RCC 7860 (cell line): ENCODE measurements at places on chromosomes 16 and 17.
A peak's percentile ranks its signal among the peaks of the same experiment; 100 is the strongest.

DNA sequence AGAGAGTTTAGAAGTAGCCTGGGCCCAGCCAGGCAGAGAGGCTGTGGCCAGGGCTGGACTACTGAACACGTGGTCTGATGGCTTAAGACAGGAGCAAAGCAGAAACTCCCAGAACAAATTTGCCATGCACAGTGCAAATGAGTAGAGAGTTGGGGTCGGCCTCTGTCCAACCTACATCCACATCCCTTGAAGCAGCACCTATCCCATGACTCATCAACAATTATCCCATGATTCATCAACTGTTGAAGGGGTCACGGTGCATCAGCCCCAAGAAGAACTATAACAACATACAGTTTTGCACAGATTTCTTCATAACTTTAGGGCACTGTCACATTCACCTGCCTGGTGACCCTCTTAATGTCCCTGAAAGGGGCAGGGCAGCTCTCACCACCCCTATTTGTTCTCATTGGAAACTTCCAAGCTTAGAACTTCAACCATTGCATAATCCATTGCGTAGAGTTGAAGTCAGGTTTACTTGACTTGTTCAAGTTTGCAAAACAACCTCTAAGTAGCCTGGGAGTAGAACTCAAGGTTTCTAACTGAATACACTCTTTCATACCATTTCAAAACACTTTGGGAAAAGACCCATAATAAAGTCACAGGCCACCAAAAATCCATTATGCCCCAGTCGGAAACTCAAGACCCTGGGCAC, 235.2 kb upstream of the CDH5 start:
- no peak for DNase-seq

- peak; percentile 53 for DNase-seq
Measured at GRCh38 chr16:90019543-90020259, 445 bp upstream of the DBNDD1 start.

DNA sequence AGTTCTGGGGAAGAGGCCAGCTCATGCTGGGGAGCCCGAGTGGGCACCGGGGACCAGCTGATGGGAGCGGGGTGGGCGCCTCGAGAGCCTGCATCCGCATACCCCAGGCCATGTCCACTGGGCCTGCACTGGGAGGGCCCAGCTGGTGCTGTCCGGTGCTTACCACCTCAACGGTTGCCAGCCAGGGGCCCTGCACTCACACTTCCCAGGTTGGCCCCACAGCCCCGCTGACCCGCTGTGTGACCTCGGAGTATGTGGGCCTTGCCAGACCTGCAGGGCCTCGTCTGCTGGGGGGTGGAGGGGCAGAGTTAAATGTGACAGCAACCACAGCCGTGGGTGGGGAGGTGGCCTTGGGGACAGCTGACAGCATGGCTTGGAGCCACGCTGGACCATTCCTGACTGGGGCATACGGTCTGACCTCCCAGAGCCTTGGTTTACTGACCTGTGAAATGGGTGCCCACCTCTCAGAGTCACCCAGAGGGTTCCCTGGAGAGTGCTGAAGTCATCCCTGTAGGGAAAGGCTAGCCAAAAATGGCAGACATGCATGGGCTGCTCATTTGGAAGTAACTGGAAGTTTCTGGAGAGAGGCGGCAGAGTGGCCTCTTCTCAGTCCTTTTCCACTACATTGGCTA, 5.4 kb upstream of the GAA start:
- DNase-seq: no peak

GRCh38 chr16:49515861-49516260, 142.3 kb downstream of the C16orf78 start:
- no peak for DNase-seq

DNA sequence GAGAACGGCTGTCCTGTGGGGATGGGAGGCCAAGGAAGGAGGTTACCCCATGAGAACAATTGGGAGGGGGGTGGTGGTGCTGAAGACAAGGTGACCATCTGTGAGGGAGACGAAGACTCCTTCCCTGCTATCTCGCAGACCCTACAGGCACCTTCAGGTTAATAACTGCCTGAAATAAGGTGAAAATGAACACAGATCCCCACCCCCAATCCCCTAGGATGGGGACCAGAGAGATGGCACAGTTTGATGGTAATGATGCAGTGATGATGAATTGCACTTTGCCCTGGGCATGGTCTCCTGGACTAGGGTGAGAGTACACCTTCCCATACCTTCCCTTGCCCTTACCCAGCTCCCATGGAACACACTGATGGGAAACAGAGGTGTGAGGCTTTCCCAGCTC, 1.4 kb upstream of the NAE1 start:
- no peak for DNase-seq

- DNase-seq: no peak
Measured at GRCh38 chr16:27751676-27752075, 201.7 kb downstream of the KATNIP start.

DNA sequence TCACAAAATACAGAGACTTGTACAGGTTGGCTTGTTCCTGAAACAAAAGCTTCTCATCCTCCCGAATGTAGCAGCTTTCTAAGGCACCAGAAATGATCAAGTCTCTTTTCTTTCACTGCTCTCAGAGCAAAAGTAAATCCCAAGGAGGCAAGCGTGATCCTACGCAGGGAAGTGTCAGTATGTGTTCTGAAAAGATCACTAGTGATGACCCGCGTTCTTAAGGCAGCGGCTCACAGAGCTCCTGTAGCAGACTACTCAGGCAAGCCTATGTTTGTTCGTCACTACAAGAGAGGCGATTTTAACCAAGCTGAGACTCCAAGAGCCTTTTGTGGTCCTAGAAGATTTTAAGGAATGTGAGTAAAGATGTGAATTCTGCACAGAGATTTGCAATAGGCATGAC, 34.5 kb downstream of the WIPI1 start:
- DNase-seq: no peak

GRCh38 chr17:76867578-76868175, 527 bp upstream of the MGAT5B start:
- DNase-seq: peak; percentile 75

DNA sequence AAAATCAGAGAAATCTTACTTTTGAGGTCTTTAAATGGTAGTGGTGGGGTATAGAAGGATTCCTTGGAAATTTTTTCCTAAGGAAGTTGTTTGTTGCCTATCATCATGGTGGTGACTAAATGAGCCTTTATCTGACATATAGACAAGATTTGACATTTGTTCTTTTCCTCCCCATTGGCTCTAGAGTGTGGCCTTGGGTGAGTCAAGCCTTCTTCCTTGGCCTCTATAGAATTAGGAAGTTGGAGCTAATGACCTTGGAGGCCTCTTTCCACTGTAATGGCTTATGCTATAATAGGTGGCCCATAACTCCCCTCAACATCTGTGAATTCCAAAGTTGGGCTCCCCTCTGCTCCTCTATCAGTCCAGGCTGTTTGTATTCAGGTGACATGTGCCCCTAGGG, 79.1 kb upstream of the HNF1B start:
- no peak for DNase-seq

DNA sequence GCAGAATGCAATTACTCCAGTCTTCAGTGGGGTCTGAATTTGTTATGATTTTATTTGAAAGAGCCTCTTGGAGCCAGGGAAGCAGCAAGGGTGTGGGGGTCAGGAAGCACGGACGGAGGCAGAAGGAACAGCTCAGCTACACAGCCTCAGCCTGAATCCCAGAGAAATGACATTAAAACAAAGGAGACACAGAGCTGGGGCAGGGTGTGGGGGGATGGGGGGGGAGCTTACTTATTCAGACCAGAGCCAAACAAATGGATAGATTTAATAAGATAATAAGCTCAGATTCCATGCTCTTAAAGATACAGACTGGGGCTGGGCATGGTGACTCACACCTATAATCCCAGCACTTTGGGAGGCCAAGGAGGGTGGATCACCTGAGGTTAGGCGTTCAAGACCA, 195.3 kb downstream of the ZNF423 start:
- DNase-seq: no peak

- no peak for DNase-seq
Measured at GRCh38 chr17:44382917-44383316, 6.5 kb downstream of the ITGA2B start.

GRCh38 chr16:1277617-1278282, 21.9 kb downstream of the TPSD1 start:
- no peak for DNase-seq

DNA sequence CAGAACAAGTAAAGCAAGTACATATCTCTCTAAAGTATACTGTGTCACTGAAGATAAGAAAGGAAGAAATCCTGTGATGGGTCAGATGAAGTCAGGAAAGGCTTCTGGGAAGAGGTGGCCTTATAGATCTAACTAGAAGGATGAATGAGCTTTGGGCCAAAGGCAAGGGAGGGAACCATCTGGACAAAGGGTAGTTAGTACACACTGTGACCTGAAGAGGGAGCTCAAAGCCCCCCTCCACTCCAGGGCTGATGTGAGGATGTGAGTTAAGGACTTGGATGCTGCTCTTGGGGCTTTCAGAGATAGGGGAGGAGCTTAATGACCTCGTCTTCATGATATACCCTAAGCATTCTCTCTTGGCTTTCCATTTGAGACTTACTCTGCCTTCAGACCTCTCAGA, 185.3 kb upstream of the CACNG3 start:
- DNase-seq: no peak

- DNase-seq: no peak
Measured at GRCh38 chr16:84786605-84787262, 33.1 kb upstream of the CRISPLD2 start.

- DNase-seq: no peak
Measured at GRCh38 chr17:7882629-7883028, 6.0 kb upstream of the CHD3 start.

- no peak for DNase-seq
Measured at GRCh38 chr16:87186876-87187533, 130.2 kb downstream of the C16orf95 start.
